Osteoblast (primary cell): ENCODE measurements at places on chromosomes 13 and 19. TPM values are rescaled to one million over a fixed set of nuclear protein-coding genes. Genes with fewer than 3 reads are reported as not detected.

RGL3 gene
- total RNA-seq: 0.29 and 0.36 TPM in 2 replicates

- peak; percentile 92 for DNase-seq
Measured at GRCh38 chr19:3029065-3029923, at the start of gene TLE2. TLE2 (minus strand) TSS chr19:3029280; CDS start chr19:3028904, 376 bp downstream.

DNA sequence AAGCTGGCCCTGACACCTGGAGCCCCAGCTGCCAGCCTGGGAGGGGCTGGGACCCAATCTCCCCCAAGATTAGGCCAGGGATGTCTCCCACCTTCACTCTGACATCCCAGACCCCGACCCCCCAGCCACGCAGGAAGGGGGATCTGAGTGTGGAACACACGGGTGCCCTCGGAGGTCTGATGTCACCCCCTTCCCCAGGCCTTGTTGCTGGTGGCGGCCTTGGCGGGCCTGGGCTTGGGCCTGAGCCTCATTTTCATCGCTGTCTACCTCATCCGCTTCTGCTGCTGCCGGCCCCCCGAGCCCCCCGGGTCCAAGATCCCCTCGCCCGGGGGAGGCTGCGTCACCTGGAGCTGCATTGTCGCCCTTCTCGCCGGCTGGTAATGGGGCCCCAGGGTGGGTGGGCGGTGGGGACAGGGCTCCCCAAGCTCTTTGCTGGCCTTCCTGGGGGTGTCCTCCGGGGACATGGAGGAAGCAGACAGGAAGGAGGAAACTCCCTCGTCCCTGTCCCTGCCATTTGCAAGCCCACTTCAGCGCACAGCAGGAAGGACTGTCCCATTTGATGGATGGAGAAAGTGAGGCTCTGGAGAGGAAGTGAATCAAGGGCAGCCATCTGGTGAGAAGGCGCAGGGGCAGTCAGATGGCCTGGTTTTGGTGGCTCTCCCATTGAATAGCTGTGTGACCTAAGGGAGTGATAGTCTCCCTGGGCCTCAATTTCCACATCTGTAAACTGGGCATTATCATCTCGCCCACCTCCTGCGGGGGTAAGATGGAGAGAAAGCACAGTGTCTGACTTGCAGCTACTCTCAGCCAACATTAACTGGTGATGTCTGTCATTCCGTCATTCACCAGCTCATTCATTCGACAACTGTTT, 3.9 kb downstream of the TTYH1 start:
- peak; percentile 78 for DNase-seq

GRCh38 chr19:2594319-2594718, 108.2 kb downstream of the GNG7 start:
- DNase-seq: no peak

GRCh38 chr13:57641051-57641450, 9.5 kb downstream of the PCDH17 start:
- DNase-seq: no peak

LYPD3 gene
- 0.88 TPM in 1 of 2 replicates, not detected in the other for total RNA-seq

SERP2 gene
- 5.8 and 6.5 TPM in 2 replicates for total RNA-seq
